ENCODE measurements at places on chromosomes 2 and 18.
A peak's percentile ranks its signal among the peaks of the same experiment; 100 is the strongest.

DNA sequence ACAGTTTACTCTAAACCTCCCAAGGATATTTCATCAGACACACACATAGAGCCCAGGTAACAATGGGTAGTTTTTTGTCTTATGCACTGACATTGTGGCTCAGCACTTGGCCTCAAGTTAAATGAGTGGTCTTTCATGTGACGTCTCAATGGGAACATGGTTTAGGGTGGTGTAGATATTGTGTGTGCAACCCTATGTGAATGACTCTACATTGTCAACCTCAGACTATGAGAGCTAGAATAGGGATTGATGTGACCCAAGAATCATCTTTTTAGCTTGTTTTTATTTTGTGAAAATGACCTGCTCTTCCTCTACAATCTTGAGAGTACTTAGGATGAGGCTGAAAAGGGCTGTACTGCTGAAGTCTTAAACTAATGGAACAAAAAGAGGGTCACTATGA is 86.2 kb downstream of the SCN1A start:
- DNase-seq: no peak

- DNase-seq: no peak
Observed at GRCh38 chr2:101383016-101383541, 4.2 kb downstream of the CREG2 start.

- no peak for DNase-seq
Observed at GRCh38 chr2:202910698-202911097, 775 bp downstream of the WDR12 start.

GRCh38 chr2:17573085-17573803 is 32.7 kb downstream of the VSNL1 start:
- no peak for DNase-seq

DNA sequence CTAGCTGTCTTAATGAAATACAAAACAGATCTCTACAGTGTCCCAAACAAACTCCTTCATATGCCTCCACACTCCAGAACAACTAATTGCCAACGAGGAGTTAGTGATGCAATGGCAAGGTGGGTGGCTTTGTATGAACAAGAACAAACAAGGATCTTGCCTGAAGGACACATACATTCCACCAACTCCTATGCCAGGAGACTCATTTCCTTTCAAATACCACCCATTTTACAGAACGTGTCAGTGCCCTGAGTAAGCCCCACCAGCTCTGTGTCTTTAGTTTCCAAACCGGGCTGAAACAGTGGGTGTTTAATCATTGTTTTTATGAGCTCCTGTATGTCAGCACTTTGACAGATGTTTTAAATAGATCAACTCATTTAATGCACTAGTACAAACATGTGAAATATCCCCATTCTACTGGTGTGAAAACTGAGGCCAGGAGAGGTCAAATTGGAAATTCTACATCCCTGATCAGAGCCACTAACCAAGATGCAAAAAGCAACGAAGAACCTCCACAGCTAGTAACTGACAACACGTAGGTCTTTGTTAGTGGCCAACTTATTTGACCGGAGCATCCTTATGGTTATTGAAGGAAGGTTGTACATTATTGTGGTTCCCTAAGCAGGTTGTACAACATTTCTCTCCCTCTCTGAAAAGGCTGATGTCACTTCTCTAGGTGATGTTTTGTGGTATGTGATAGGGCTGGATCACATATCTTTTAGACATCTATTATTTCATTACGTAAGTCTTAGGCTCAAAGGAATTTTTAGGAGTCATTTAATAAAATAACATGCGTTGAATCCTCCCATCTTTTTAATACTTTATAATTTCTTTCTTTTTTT is 534.9 kb upstream of the TNP1 start:
- no peak for DNase-seq

DNA sequence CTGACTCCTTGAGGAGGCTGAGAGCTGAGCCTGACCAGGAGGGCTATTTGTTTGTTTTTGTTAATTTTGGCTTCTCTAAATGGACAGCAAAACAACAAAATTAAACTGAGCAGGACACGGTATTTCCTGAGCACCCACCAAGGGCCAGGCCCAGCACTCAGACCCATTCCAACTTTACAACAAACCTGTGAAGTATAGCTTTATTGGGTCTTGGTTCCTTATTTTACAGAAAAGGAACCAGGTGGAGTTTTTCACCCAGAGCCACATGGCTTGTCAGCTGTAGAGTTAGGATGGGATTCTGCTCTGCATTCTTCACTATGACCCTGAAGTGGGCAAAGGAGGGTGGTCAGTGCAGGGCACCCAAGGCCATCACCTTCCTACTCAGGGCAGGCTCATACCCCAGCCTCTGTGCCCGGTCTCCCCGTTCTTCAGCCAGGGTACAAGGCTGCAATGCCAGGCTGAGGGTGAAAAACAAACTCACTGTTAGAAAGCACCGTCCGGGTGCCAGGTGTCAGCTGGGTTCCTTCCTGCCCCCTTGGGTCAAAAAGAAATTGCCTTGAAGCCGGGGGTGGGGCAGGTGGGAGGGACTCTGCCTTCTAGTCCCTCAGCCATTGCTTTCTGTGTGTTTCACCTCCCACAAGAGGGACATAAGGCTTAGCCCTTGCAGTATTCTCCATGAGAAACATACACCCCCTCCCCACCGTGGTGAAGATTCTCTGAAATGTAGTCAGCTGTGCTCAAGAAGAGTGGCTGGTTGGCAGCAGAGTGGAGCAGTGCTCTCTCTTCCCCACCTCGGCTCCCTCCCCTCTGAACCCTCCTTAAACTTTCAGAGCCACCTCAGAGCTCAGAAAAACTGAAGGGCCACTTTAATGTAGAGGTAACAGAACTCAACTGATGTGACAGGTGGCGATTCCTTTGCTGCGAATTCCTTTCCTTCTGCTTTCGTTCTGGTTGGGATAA is 2.2 kb downstream of the PSD4 start:
- peak; percentile 88 for DNase-seq

DNA sequence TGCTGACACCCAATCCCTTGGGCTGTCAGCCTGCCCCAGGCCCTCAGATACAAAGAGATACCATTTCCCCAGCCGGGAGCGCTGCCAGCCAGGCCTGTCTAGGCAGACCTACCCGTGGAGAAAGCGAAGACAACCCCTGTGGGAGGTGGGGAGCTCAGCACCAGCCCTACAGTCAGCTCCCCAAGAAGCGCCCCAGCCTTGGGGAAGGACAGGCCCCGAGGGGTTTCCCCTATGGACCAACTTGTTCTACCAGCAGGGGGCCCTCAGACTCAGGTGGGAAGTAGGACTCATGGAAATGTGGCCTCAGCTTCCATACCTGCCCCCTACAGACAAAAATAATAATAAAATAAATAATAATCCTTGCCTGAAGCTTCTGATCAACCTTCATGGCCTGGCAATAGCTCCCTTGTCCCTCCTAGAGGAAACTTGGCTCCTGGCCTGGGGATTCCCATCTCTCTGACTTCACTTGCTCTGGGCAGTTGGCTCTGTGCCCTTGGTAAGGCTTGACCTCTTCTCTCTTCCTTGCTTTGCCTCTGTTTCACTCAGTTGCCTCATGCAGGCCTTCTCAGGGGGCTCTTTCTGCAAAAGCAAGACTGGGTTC is 7.0 kb downstream of the SLC35F6 start:
- DNase-seq: no peak

GRCh38 chr2:182730486-182730885 is 14.4 kb downstream of the DNAJC10 start:
- DNase-seq: no peak

DNA sequence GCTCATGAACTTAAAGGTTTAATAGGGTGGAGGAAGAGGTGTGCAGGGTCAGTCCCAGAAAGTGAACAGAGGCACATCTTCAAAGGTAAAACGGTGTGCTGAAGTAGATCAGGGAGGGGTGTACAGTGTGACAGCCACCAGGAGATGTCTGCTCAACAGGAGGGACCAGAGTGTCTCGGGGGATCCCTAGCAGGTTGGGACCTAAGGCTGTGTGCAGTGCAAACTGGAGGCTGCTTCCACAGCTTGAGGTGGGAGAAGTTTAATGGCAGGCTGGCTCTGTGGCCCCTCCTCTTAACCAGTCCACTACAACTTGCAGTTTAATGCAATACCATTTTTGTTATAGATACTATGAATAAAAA is 33.2 kb downstream of the PLA2R1 start:
- no peak for DNase-seq

DNA sequence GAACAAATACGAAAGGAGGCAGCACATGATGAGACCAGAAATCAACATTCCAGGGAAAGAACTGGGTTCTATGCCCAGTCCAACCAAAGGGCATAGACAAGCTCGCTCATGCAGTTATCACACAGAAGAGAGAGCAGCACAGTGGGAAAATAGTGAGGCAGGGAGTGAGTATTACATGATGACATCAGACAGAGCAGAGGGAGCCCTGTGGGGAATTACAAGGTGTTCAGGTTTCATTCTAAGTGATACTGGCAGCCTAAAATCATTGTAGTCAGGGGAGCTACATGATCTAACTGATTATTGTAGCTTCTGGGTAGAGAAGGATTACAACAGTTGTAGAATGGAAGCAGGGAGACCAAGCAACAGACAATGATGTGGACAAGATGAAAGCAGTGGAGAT is 658.5 kb downstream of the ARHGAP15 start:
- DNase-seq: no peak

- DNase-seq: no peak
Observed at GRCh38 chr2:26238311-26238958, 6.0 kb downstream of the HADHA start.

GRCh38 chr2:137829251-137829650 is 135.0 kb upstream of the HNMT start:
- no peak for DNase-seq

GRCh38 chr2:36849265-36849664 is 117.1 kb downstream of the STRN start:
- no peak for DNase-seq

GRCh38 chr2:39849064-39849463 is 70.0 kb upstream of the THUMPD2 start:
- DNase-seq: no peak

DNA sequence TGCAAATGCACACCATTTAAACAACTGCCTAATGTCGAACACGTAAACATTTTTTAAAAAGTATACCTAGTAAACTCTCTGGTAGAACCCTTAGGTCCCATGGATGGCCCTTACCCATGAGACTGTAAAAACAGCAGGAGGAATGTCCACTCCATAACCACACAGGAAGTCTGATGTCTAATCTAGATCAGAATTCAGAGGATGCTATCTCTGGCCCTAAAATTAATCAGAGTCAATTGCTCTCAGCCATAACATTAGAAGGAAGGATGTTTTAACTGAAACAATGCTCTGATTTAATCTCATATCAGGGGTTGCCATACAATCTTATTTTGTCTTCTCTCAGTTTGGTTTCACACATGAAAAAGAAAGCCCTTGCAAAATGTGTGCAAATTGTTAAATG is 416.3 kb upstream of the PIK3C3 start:
- DNase-seq: no peak

GRCh38 chr2:11404376-11405073 is 60.1 kb upstream of the ROCK2 start:
- DNase-seq: no peak

- DNase-seq: no peak
Observed at GRCh38 chr2:65765376-65765775, 333.0 kb upstream of the SPRED2 start.

DNA sequence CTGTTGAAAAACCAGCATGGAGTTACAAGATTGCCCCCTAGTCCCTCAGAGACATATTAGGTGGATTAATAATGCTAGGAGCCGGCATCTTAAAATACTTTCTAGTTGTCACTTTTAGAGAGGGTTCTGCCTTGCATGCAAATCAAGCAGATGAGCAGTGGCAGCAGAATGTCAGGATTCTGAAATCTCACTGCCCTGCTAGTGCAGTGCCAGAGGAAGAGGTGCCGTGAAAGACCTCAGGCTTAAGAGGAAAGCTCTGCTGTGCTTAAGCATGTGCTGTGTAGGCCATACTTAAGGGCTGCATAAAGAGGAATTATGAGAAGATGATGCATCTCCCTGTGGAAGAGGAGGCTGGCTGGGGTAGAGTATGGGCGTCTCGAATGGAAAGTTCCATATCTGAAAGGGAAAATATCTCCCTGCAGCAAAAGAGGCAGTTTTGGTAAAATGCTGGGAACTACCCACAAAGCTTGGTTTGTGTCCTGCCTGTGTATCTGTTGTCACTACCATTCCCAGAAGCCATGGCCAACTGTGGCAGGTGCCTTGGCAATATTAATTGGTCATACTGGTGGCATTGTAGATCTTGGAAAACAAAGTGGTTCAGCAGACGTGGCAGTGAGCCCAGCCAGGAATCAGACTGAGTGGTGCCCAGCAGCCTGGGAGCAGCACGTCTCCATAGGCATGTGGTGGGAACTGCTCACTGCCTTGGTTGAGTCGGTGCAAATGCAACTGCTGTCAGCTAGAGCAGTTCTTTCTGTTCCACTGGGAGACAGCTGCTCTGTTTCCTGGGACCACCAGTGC is 131.9 kb downstream of the EVA1A start:
- DNase-seq: peak; percentile 30

DNA sequence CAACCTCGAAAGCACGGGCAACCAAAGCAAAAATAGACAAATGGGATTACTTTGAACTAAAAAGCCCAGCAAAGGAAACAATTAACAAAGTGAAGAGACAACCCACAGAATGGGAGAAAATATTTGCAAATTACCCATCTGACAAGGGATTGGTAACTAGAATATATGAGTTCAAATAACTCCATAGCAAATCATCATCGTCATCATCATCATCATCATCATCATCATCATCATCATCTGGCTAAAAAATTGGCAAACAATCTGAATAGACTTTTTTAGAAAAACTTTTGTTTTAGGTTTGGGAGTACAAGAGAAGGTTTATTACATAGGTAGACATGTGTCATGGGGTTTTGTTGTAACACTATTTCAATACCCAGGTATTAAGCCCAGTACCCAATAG is 1239.3 kb upstream of the FAM98A start:
- no peak for DNase-seq

DNA sequence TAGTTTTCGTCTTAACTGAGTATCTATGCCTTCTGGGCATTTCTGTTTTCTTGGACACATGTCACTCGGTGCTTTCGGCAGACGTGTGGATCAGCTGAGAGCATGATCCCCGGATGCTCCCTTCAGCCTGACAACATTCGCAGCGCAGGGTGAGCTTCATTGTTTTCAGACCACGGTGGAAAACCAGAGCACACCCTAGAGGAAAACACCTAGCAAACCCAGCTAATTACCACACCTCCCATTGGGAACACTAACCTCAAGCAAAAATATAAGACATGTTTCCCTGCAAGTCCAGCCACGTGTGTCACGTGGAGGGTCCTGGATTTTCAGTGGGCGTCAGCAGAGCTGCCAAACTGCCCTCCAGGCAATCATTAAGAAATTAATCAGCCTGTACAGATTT is 31.0 kb downstream of the ANKRD29 start:
- DNase-seq: no peak

DNA sequence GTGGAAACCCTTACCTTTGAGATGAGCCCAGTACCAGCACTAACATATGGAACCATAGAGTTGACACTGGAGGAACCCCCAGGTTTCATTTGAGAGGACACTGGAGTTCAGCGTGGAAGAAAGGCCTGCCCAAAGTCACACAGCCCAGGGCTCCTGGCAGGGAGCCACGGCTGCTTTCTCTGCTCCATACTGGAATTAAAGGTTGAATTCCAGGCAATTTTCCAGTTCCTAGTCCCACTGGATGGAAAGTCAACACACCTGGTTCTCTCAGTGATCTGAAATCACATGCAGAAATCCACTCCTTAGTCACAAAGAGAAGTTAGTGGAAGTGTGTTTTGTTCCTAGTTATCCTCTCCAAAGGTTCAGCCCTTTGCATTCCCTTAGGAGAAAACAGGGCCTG is 336.1 kb upstream of the SKOR2 start:
- no peak for DNase-seq

- no peak for DNase-seq
Observed at GRCh38 chr18:40414155-40414754, 1540.8 kb upstream of the PIK3C3 start.

GRCh38 chr18:79585395-79586370 is 93.9 kb upstream of the CTDP1 start:
- DNase-seq: peak; percentile 67

- DNase-seq: no peak
Observed at GRCh38 chr2:239889641-239890121, 135.5 kb downstream of the NDUFA10 start.

Data from spleen (tissue), 13 donors.